ENCODE measurements at places on chromosomes 7 and 10.
A peak's percentile ranks its signal among the peaks of the same experiment; 100 is the strongest.

GRCh38 chr7:22356010-22356691 is 803 bp downstream of the RAPGEF5 start:
- DNase-seq: no peak

DNA sequence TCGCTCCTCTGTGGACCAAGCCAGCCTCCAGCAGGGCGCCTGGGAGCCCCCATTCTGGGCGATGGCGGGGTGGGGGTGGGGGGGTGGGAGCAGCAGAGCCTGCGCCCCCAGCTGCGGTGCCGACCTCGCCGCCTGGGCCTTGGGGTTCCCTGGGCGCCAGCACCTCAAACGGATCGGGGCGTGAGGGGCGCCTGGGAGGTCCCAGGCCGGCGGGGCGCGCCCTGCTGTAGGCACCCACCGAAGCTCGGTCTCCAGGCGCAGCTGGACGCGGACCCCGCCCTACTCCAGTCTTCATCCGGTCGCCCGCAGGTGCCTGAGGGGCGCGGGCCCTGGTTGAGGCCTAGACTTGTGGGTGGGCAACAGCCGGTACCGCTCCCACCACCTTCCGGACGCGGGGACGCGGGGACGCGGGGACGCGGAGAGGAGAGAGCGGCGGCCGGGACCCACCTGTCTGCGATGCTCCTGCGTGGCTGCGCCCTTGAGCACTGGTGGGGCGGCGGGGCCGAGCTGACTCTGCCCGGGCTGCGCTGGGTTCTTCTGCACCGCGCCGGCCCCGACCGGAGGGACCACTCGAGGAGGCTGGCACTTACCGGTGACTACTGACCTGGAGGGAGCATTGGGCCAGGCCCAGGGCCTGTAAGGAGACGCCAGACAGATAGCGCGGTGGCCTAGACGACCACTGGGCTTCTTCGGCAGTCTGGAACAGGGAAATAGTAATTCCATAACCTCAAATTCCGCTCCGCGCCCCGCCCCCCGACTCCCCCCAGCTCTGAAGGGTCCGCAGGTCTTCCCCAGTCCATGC is 5.5 kb upstream of the KCP start:
- no peak for DNase-seq

GRCh38 chr10:52870562-52870961 is 98.0 kb upstream of the MBL2 start:
- no peak for DNase-seq

- no peak for DNase-seq
Measured at GRCh38 chr7:134651991-134652390, 5.3 kb downstream of the BPGM start.

GRCh38 chr7:141421306-141421705 is 129.9 kb upstream of the AGK start:
- no peak for DNase-seq

DNA sequence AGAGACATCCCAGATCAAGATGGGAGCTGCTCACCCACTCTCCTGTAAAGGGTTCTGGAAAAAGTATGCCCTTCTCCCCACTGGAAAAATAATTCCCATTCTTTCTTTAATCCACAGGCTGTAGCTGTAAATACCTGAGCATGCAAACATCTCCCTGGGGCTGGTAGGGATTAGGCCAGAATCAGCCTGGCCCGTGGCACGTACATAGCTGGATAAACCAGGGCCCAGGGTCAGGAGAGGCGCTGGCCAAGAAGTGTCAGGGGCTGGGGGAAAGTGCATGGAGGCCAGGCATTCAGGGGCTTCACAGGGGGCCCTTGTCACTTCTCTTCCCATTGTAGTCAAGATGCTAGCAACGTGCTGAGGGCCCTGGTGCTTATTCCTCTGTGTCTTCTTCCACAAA is 30.7 kb upstream of the AQP1 start:
- no peak for DNase-seq

DNA sequence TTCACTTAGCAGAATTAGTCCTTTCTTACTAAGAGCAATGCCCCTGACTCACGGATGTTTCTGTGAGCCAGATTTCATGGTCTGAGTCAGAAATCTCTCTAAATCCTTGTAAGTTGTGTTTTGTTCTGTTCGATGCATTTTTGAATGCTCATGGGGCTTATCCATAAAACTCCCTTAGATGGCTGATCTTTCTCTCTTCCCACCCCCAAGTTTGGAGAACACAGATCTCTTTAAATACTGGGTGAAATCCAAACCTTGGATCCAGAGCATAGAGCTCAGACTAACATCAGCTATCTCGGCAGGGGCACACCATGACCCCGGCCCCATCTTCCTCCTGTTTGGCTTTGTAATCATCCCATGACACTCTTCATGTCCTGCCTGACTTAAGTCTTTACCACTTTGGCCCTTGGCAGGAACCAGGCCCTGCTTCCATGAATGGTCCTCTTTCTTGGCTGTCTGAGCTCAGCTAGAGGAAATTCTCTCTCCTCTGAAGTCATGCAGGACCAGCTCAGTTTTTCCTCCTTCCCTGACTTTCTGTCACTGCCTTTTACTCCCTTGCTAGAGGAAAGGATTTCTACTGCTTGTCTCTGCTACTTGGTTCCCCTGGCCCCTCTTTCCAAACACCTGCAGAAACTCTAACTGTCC is 120.4 kb upstream of the RAB11FIP2 start:
- no peak for DNase-seq

- DNase-seq: no peak
Measured at GRCh38 chr7:65746398-65746669, 126.5 kb upstream of the VKORC1L1 start.

DNA sequence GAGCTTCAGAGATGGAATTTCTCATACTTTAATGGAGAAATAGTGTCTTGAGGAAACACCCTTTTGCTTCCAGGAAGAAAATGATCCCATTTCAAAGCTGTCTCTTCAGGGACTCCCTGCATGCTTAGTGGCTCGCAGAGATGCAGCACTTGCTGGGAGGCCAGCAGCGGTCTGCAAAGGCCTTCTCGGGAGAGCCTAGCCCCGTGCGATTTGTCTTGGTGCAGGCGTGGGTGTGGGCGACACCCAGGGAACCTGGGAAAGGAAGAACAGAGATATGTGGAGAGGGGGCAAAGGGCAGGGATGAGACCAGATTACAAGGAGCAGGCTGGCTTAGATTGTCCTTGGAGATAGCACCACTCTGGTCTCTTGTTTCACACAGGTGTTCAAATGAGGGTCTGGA is 352.3 kb upstream of the PODXL start:
- DNase-seq: no peak

GRCh38 chr7:137984181-137985041 is 17.5 kb downstream of the CREB3L2 start:
- no peak for DNase-seq

DNA sequence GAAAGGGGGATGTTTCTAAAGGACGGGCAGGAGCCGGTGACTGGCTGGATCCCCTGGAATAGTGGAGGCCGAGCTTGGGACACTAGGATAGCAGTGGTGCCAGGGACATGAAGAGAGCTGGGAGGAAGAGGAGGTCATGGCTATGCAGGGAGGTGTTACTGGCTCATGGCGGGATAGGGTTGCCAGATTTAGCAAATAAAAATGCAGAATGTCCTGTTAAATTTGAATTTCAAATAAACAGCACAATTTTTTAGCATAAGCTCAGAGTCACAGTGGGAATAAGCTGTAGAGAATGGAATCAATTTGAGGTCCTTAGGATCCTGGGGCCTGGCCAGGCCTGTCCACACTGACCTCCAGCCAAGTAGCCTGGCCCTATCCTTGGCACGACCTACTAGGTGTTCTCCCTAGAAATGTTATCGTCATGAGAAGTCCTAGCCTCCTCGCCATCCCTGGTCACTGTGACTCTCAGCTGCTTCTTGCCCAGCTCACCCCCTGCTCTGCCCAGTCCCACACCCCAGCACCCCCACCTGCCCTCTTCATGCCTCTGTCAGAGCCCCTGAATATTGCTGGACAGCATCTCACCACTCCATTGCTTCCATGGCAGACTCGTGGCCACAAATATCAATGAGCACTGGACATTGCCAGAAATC is 7.6 kb upstream of the KCP start:
- no peak for DNase-seq

DNA sequence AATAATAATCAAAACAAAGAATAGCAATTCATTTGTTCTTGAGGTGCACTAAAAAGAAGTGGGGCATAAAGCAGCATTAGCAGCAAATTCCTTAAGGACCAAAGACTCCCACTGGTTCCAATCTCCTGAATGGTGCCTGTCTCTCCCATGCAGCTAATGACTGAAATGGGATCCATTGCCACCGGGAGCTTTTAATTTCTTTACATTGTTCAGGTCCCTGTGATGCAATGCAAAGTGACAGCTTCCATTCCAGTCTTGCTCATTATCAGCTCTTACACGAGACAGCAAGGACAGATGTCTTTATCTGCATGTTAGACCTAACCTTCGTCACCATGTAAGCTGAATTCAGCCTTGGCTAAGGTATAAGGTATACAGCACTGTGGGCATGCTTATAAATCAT is 148.1 kb downstream of the POU6F2 start:
- DNase-seq: no peak

- no peak for DNase-seq
Measured at GRCh38 chr10:75553550-75553949, 122.1 kb downstream of the LRMDA start.

- DNase-seq: no peak
Measured at GRCh38 chr10:124616836-124617130, 127.4 kb downstream of the FAM53B start.

DNA sequence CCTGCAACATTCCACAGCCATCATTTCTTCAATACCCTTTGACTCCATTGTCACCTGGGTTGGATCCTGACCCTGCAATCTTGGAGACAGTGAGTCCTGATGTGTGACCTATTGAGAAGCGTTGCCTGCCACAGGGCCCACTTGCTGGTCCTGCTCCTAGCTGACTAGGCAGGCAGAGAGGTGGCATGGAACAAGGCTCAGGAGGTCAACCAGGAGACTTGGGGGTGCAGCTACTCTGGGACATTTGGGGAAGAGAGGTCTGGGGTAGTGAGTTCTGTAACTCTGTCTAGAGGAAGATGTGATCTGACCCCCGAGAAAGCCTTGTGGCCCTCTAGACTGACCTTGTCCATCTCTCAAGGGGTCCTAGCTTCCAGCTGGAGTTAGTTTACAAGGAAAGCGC is 1.8 kb downstream of the ZMIZ2 start:
- DNase-seq: no peak

- DNase-seq: no peak
Measured at GRCh38 chr7:134016223-134016941, 110.8 kb upstream of the LRGUK start.

- no peak for DNase-seq
Measured at GRCh38 chr7:150900675-150901074, 48.4 kb downstream of the AOC1 start.

GRCh38 chr10:129942936-129943715 is 20.9 kb downstream of the EBF3 start:
- no peak for DNase-seq

DNA sequence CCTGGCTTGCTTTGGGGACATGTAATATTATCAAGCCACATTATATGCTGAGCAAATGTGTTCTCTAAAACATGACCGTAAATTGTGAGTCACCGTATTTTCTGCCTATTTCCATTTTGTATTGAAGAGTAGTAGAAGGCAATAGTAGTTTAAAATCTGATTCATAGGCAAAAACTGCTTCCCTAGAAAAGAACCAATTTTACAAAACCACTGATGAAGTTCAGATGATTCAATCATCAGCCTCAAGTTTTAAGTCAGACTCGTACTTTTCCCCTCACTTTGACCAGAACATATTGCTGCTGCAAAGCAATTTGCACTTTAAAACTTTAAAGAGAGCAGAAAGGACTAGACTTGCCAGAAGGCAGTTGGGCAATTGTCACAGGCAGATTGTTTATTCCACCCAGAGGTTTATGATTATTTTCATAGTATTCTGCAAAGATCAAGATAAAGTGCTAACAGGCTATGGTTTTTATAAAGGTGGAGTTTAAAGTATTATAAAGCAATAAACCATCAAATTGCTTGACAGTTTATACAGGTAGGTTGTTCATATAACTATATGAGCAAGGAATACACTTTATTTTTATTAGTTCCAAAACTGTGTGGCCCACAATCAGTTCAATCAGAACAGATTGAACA is 168.2 kb downstream of the ETV1 start:
- DNase-seq: no peak

- no peak for DNase-seq
Measured at GRCh38 chr7:116170180-116170579, 40.2 kb upstream of the TES start.

GRCh38 chr10:5620223-5620721 is 46.1 kb downstream of the ASB13 start:
- no peak for DNase-seq

- DNase-seq: no peak
Measured at GRCh38 chr10:102644066-102644645, at the start of gene TRIM8. Gene TRIM8, plus strand, starts transcription at chr10:102644479. Its CDS starts 139 bp downstream, at chr10:102644618.

GRCh38 chr7:112149734-112150133 is 56.5 kb downstream of the DOCK4 start:
- no peak for DNase-seq

GRCh38 chr7:50908628-50909290 is 126.1 kb upstream of the GRB10 start:
- no peak for DNase-seq

- DNase-seq: no peak
Measured at GRCh38 chr7:77658928-77659327, 37.3 kb upstream of the RSBN1L start.

DNA sequence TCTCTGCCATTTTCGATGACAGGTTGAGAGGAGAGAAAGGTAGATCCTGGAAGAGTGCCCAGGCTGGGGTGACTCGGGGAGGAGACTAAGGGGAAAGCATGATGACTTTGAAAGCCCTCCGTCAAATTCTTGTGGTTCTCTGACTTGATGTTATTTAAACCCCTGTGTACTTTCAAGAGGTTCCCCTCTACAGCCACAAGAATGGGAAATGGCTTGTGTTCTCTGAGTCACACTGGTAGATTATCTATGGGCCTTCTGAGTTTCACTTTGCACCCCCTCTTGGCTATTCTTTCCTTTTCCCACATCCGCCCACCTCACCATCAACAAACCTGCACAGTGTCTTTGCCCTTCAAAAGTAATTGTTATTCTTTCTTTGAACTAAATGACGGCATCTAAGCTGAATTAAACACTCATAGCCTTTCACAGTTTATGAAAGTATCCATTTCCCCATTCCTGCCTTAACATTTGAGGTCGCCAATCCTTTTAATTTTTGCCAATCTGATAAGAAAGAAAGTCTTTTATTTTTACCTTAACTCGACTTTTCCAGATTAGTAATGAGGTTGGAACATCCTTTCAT is 24.1 kb downstream of the PRF1 start:
- DNase-seq: peak; percentile 75

DNA sequence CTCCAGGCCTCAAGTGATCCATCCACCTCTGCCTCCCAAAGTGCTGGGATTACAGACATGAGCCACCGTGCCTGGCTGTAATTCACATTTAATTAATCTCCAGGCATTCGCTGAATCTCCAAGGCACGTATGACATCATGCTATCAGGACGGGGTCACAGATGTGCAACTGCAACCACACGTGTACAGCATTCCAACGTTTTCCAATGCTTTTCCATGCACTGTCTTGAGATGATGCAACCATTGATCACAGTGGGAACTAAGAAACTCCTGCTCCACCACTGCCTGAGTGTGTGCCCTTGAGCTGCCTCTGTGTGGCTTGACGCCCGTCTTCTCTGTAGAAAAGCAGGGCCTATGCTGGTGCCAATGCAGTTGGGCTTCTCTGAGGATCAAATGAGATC is 119.8 kb upstream of the LYZL2 start:
- DNase-seq: no peak

- DNase-seq: no peak
Measured at GRCh38 chr7:131471250-131472004, 85.0 kb downstream of the PODXL start.
